Head of caudate nucleus (tissue), 42 donors: ENCODE measurements at places on chromosomes 16 and 17.

DNA sequence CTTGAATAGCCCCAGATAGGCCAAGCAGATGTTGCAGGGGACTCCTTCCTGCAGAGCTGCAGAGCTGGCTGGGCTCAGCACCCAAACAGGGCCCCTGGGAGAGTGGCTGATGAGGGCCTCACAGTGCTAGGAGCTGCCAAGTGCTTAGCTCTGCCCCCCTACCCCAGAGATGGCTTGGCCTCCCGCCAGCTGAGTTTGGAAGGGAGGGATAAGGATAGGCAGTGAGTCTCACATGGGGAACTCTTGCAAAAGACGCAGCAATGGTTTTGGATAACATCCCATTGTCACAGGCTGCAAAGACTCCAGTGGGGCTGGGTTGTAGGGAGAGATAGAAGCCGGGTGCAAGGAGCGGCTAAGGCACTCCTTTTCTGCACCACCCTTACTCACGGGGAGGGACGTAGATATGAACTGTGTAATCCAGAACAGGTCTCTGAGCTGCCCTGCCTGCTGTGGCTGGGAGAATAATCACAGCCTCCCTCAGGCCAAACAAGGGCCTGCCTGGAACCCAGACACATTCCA, 52.9 kb upstream of the MAF start:
- peak; percentile 15 for DNase-seq

GRCh38 chr17:48296453-48296852, 133.6 kb downstream of the SKAP1 start:
- no peak for DNase-seq

DNA sequence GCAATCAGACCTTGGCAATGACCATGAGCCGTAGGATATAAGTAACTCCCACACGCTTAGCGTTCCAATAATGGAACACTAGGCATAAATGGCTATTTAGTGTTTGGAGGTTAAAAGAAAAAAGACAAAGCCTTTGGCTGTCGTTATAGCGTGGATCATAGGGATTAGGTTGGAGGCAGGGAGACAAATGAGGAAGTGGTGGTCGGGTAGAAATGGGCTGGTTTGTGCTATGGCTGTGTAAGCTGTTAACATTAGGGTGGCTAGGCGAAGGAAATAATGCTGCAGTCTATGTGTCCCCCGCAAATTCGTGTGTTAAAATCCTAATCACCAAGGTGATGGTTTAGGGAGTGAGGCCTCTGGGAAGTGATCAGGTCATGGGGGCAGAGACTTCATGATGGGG, 120.4 kb upstream of the IRX6 start:
- DNase-seq: no peak

DNA sequence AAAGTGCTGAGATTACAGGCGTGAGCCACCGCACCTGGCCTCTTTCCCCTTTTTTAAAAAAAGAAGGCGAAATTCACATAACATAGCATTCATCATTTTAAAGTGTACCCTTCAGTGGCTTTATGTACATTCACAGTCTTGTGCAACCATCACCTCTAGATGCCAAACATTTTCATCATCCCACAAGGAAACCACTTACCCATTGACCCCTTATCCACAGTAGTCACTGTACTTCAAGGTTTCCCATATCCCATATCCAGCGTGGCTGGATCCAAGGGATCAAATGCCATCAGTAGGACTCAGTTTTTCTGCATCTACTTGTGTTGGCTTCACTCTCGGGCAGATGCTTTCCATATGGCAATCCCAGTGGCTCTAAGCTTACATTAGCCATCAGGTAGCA, 50.3 kb downstream of the BMERB1 start:
- DNase-seq: no peak

DNA sequence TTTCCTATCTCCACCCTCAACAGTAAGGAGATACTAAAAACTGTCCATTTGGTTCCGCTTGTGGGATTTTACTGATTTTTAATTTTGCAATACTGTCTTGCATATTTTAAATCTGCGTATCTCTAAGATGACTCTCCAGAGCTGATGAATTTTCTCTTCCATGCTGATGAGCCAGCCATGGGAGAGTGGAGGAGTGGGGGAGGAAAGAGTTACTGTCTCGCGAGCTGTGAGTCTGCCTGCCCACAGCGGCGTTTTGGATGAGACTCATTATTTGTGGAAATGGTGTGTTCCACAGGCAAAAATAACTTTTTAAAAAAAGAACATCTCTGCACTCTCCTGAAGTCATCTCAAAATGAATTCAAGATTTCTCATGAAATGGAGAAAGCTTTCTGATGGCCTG, 34.6 kb upstream of the MYOCD start:
- no peak for DNase-seq

DNA sequence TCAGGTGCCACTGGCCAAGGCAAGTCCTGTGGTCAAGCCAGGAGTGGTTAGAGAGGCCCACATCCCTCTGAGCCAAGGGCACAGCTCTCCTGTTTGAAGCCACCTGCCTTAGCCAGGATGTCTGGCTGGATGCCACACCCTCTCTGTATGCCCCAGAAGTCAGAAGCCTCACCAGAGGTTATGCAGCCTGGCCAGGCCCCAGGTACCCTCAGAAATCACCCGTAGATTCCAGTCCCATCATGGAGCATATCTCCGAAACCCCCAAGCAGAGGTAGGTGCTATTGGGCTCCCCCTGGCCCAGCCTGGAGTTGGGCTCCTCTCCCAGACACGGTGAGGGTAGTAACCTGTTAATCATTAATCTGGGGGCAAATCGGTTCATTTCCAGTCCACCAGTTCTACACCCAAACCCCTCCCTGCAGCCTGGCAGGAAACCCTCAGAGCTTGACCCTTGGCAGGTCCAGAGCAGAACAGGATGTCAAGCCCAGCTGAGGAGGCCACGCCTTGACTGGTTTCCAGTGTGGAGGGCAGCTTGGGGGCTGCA, 60.6 kb upstream of the TMEM97 start:
- no peak for DNase-seq

GRCh38 chr17:57535249-57535966, 209.7 kb downstream of the CCDC182 start:
- DNase-seq: no peak

DNA sequence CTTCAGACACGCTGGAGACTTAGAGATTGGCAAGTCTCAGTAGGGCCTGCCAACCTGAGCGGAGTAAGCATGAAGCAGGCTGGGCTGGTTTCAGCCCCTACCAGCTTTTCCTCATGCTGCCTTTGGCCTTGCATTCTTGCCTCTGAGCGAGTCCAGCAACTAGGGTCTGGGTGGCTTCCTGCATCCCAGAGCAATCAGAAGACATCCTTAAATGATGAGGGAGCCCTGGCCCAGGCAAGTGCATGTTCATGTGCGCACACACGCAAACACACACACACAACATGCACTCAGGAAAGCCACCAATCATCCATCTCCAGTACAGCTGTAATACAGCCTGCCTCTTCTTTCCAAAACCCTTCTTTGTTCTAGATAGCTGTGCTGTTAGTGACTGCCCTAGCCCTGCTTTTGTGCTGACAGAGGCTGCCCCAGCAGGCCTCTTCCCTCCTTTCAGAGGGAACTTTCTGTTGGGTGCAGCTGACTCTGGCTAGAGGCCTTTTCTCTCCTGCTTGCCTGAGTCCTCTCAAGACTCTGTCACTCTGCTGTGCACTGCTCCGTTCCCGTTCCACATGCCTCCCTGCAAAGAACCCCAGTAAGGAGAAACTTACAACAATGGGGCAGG, 30.7 kb upstream of the TBX2 start:
- DNase-seq: no peak

GRCh38 chr17:68034452-68034776, 1.1 kb upstream of the KPNA2 start:
- no peak for DNase-seq

DNA sequence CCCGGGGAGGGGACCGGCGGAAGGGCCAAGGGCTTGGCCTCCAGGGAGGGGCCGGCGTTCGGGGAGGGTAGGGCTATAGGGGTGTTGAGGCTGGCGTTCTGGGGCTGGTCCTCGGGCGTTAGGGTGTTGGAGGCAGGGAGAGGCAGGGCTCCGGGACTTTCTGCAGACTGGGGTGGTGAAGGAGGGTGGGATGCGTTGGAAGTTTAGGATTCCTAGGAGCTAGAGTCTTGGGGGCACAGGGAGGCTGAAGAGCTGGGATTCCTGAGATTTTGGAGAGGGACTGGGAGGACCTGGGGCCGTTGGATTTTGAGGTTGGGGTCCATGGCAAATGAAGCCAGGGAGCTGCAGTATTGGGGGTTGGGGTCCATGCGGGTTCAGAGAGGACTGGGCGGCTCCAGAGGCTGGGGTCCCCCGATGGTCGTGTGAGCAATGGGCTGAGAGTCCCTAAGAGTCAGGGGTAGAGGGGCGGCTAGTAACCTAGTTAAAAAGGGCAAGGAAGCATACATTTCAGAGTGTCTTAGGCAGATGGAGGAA, 740 bp downstream of the NFATC2IP start:
- DNase-seq: no peak

DNA sequence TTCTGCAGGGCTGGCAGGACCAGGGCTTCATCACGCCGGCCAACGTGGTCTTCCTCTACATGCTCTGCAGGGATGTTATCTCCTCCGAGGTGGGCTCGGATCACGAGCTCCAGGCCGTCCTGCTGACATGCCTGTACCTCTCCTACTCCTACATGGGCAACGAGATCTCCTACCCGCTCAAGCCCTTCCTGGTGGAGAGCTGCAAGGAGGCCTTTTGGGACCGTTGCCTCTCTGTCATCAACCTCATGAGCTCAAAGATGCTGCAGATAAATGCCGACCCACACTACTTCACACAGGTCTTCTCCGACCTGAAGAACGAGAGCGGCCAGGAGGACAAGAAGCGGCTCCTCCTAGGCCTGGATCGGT, 1.4 kb downstream of the CDK5R1 start:
- DNase-seq: no peak

- DNase-seq: peak; percentile 57
These were observed 122.2 kb downstream of the SMG6 start for GRCh38 chr17:2181206-2181896.

DNA sequence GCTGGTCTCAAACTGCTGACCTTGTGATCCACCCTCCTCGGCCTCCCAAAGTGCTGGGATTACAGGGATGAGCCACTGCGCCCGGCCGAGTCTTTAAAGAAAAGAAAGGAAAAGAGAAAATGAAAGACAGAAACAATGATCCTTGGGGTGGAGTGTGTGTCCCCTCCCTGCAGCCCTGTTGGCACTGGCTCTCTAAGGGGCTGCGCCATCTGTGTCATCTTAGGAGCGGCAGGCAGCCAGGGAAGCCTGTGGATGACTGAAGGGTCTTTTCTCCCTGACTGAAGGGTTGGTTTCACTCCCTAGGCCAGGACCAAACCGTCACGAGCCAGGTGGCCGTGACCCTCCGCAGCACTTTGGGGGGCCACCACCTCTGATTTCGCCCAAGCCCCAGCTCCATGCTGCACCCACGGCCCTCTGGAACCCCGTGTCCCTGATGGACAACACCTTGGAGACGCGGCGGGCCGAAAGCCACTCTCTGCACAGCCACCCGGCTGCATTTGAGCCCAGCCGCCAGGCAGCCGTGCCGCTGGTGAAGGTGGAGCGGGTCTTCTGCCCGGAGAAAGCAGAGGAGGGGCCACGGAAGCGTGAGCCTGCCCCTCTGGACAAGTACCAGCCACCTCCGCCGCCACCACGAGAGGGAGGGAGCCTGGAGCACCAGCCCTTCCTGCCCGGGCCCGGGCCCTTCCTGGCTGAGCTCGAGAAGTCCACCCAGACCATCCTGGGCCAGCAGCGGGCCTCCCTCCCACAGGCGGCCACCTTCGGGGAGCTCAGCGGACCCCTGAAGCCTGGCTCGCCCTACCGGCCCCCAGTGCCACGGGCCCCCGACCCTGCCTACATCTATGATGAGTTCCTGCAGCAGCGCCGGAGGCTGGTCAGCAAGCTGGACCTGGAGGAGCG, 27.7 kb downstream of the GINS2 start:
- DNase-seq: no peak

DNA sequence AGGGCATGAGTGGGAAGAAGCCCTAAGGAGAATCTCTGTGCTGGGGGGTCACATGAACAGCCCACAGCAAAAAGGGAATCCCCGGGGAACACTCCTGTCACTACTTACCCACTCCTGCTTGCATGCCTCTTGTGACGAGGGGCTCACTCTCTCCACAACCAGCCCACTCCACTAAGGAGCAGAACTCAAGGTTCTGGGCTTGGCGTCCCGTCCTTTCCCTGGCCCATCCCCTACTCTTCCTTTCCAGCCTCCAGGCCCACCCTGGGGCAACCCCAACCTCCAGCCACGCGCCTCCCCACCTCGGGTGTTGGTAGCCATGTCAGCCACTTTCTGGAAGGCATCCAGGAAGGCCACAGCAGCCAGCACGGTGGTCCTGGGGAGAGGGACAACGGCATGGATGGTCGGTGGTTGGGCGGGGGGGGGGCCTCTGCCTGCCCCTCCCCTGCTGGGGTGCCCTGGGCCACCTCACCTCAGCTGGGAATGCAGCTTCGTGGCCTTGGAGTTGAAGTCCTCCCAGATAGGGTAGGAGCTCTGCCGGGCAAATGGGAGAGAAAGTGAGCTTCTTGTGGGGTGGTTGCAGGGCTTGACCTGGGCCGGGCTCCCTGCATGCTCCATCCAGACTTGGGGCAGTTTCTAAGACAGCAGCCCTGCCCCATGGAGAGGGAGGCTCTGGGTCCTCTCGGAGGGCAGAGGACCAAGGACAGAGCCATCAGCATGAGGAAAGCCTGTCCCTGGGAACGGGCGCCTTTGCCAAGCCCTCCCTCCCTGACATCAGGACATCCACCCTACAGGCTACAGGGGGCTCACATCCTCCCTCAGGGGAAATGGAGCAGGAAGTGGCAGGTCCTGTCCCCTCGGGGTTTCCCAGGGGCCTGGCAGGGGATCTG, 5.1 kb downstream of the MTSS2 start:
- DNase-seq: peak; percentile 5

- no peak for DNase-seq
These were observed 9.9 kb downstream of the TMIGD1 start for GRCh38 chr17:30323895-30324319.

- DNase-seq: peak; percentile 44
These were observed 27.7 kb upstream of the GOSR1 start for GRCh38 chr17:30449480-30449879.

GRCh38 chr17:76147211-76148014, 6.4 kb upstream of the FOXJ1 start:
- DNase-seq: no peak

GRCh38 chr17:32693194-32693897, 183.6 kb downstream of the MYO1D start:
- DNase-seq: peak; percentile 46

GRCh38 chr16:51434567-51435198, 283.6 kb upstream of the SALL1 start:
- no peak for DNase-seq

DNA sequence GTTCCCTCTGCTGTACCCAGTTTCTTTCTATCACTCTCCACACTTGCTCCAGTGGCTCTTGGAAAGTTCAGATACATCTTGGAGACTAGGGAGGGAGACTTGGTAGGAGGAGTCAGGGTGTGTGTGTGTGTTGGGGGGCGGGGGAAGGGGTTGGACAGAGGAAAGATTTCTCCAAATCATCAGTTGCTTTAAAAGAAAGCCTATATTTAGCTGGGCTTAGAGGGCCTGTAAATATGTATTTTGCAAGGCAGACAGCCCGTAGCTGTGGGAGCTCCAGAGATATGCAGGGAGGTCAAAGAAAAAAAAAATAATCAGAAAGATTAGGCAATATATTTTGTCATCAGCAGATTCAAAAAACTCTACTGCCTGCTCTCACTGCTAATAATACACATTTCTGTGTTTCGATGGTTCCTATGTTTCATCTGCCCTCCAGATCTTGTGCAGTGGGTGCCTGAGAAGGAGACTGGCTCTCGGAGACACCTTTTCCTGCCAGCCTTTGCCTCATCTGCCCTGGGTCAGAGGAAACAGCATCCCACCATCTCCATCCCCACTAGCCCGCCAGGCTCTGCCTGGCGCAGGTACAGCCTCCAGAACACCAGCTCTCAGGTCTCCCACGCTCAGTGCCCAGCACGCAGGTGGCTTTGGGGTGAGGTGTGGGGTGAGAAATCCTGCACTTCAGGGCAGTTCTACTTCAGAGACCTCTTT, 4.8 kb upstream of the PPP1R9B start:
- DNase-seq: no peak
